ENCODE measurements at places on chromosomes 4 and X. TPM values are rescaled to one million over a fixed set of nuclear protein-coding genes. Genes with fewer than 3 reads are reported as not detected.

DNA sequence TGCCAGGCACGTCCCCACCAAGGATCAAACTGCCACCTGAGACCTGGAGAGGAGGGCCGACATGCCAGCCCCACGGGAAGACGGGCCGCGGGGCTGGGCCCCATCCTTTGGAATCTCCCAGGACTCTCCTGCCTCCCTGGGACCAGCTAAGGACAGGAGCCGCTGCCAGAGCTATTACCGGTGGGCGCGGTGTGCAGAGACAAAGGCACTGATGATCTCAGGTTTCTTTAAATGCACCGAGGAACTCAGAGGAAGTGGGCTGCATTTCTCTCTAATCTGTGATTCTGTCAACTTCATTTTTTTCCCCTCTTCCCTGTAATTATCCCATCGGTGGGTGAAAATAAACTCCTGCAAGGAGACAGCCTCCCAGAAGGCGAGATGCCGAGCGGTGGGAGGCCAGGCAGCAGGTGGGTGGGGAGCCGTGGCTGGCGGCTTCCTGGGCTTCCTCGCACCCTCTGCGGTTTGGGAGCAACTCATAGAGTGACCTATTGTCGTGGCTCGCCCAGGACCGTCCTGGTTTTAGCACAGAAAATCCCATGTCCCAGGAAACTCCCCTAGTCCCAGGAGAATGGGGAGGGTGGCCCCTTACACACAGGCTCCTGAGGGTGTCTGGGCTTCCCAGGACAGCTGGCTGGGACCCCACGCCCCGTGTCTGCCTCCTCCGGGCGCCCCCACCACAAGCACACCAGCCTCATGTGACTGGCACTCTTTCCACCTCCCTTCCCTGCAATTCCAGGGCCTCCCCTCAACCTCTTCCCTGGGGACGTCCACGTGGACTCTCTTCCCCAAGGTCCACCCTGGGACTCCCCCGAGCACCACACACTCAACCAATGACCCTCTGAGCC is 62.3 kb upstream of the ADRA2C start:
- no peak for DNase-seq

- DNase-seq, result no peak
These were observed 390.3 kb downstream of the ARHGAP24 start for GRCh38 chr4:85865256-85865655.

GRCh38 chr4:54092405-54093323 is 7.3 kb upstream of the GSX2 start:
- DNase-seq, result no peak

IQSEC2 gene
- 20.4 TPM for total RNA-seq
